Mammary microvascular endothelial cell (primary cell): ENCODE measurements at places on chromosomes 4 and X. TPM values are rescaled to one million over a fixed set of nuclear protein-coding genes. Genes with fewer than 3 reads are reported as not detected.

The PPP4R3C gene
- not detected in 2 replicates for total RNA-seq

The ZNF157 gene
- not detected in 2 replicates for total RNA-seq

The KIT gene
- total RNA-seq = 0.25 and 2.3 TPM in 2 replicates

The PCDH19 gene
- 0.07 and 0.20 TPM in 2 replicates for total RNA-seq

The IL21 gene
- not detected in 2 replicates for total RNA-seq

The CCDC110 gene
- total RNA-seq = 0.13 and 1.2 TPM in 2 replicates
